ENCODE measurements at places on chromosomes 4 and X.

DNA sequence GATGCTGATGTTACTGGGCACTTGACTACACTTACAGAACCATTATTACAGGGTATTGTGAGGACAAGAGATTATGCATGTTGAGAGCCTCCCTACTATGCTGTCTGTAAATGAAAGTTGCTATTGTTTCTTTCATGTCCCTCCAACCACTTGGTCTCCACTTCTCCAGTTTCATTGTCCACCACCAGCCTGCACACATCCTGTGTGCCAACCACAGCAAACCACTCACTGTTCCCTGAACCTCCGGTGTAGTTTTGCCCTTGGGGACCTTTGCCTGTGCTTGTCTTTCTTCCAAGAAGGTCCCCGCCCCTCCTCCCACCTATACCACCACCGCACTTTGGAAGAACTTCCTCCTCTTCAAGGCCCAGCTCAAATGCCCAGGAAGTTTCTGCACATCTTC, 43.1 kb upstream of the AFF2 start:
- no peak for DNase-seq

GRCh38 chr4:62627671-62628070, 1427.5 kb downstream of the ADGRL3 start:
- no peak for DNase-seq

GRCh38 chr4:101604976-101605375, 185.6 kb upstream of the BANK1 start:
- DNase-seq, result no peak

GRCh38 chrX:31547816-31548215, 476.0 kb upstream of the FTHL17 start:
- no peak for DNase-seq

DNA sequence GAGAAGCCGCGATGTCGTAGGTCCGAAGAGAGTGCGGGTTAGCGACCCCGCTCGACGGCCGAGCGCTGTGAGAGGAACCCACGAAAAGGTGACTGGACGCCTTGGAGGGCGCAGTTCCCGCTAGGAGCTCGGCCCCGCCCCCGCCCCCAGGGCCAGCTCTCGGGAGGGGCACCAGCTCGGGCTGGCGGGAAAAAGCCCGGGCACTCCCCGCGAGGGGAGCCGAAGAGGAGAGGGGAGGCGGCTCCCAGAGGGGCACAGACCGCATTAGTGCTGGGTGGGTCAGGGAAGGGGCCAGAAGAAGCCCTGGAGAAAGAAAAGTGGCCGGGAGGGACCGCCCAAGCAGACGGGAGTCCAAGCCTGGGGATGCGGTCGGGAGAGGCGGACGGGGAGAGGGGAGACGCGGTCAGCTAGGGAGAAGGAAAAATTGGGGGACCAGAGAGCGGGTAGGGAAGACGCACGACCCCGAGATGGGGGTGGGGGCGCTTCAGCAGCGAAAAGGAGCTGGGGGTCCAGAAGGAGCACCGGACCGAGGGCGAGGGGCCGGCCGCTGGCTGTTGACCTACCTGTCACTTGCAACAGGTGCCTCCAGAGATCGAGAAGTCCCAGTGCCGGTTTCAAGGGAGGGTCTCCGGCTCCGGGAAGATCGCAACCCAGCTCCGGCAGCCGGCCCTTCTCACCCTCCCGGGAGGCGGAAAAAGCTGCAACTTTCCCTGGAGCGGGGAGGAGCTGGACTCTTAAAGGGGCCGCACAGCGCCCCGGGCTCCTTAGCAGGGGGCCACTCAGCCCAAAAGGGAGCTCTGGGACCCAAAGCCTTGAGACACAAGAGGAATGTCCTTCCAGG, at the start of gene SYTL4:
Gene SYTL4 (minus strand): TSS at position 681 of the 841 bp plus-strand sequence. CDS start 30,084 bp downstream, outside the sequence.
- no peak for DNase-seq

DNA sequence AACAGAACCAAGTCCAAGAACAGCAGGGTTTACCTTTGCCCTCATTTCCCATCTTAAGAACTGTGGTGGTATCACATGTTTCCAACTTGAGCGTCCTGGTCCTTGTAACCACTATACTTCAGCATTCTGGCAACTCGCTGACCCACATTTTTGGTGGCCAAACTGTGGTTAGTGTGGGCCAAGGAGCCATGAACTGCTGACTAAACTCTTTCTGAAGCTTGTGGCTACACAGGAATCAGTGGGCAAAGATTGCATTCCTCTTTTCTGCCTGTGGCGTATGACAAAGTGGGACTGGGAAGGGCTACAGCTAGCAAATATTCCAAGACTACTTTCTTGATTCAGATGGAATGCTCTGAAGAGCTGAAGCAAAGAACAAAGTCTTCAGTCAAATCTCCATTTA, 106.3 kb upstream of the MID1 start:
- no peak for DNase-seq

DNA sequence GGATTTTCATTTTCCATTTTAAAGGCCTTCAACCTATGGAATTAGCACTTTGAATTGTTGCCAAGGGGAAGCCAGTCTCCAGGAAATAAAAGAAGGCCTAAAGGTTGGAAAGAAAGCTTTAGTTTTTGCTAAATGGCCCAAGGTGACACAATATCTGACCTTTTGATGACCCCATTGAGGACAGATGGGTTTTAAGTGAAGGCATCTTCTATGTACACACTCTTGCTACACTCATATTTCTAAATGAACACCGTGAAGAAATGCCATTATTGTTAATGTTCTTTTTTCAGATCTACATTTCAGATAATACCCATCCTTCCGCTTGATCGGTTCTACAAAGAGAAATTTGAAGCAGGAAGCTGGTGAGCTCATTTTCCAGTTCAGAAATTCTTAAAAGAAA, 162.8 kb upstream of the POU3F4 start:
- no peak for DNase-seq

GRCh38 chrX:20499763-20500162, 233.1 kb upstream of the RPS6KA3 start:
- no peak for DNase-seq

GRCh38 chr4:76729980-76730379, 168.0 kb downstream of the SOWAHB start:
- no peak for DNase-seq

DNA sequence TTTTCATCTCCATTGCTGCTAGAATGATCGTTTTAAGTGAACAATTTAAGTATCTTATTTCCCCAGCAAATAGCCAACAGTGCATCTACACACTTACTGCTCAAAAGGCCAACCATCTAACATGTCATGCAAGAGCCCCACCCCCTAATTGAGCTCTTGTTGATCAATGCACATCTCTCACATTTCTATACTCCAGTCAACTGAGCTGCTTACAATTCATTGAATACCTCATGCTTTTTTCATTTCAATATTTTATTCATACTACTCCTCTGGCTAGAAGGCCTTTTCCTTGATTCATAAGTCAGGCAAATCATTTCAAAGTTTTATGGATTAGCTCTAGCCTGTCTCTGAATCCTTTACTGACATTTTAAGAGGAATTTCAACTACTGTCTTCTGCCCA, 79.0 kb upstream of the WDR17 start:
- DNase-seq, result no peak

GRCh38 chr4:72215198-72215597, 183.4 kb downstream of the NPFFR2 start:
- DNase-seq, result no peak

DNA sequence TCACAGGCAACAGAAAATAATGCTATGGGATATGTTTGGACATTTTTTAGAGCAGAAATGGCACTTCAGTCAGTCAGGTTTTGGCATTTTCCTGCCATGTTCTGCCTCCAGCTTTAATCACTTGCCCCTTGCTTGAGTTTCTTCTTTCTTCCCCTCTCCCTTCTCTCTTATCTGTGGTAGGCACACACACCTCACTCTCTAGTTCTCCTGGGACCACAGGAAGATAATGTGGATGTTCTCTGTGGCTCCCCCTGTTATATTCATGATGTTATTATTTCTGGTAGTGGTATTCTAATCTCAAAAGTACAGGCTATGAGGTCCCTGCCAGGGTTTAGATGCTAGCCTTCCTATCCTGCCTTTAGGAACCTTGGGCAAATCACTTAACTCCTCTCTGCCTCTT, 5.2 kb downstream of the HADH start:
- no peak for DNase-seq

- no peak for DNase-seq
These were observed 8.5 kb upstream of the NUDT6 start for GRCh38 chr4:122930862-122931261.

DNA sequence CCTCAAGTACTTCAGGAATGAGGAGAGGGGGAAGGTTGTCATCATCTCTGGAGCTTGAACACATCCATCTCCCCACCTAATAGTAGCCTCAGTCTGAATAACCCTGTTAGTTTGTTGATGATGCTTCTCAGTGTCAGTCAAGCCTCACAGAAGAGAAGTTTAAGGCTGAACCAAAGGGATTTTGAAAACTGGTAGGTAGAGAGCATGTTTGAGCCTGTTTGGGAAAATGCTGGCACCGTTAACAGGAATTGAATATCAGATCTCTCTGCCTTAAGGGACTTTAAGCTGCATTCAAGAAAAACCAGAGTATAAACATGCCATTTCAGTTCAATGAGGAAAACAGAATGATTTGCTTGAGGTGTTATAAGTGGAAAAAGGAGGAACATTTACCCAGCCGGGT, 73.1 kb downstream of the MAPK10 start:
- DNase-seq, result no peak

- no peak for DNase-seq
These were observed 1.3 kb upstream of the RGS12 start for GRCh38 chr4:3291411-3291968.

GRCh38 chr4:8754634-8755589, 116.7 kb downstream of the HMX1 start:
- DNase-seq, result no peak

DNA sequence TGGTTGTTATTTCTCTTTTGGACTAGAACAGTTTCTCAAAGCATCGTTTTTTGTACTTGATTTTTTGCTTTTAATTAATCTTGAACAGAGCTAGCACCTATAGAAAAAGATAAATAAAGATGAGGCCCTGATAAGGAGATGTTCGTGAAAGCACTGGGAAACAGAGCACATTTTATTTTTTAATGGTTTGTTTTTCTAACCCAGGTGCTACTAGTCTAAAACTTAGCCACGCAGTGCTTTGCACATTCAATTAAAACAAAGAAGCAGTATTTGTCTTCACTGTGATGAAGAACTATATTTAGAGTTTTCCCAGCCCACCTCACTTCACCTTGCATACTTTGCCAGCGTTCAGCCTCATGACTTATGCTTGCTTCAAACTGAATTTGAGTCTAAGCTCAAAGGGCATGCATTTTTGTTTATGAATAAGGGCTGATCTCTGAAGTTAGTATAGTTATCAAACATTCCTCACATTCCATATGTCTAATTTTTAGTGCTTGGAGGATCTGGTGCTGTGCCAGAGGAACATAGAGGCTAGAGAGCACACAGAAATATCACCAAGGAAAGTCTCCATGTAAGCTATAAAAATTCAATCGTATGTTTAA, 76.7 kb downstream of the WWC2 start:
- no peak for DNase-seq

- no peak for DNase-seq
These were observed 16.2 kb downstream of the CTAG1B start for GRCh38 chrX:154602766-154603437.

DNA sequence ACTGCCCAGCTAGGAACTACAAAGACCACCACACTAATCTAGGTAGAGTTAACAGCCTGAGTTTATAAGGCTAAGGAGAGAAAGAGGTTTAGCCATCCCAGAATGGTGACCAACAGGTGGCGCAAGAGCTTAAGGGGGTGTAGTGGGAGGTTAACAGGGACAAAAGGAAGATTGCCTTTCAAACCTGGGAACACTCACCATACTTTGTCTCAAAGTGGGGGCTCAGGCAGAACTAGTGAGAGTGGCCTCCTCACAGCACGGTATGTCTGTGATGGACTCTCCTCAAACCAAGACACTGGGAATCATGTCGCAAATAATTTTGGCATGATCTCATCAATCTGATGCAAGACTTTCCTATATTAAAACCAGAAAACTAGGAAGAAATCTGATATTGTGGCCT, 23.4 kb downstream of the CCNI start:
- DNase-seq, result no peak

GRCh38 chrX:136577552-136577951, 45.5 kb downstream of the VGLL1 start:
- no peak for DNase-seq

DNA sequence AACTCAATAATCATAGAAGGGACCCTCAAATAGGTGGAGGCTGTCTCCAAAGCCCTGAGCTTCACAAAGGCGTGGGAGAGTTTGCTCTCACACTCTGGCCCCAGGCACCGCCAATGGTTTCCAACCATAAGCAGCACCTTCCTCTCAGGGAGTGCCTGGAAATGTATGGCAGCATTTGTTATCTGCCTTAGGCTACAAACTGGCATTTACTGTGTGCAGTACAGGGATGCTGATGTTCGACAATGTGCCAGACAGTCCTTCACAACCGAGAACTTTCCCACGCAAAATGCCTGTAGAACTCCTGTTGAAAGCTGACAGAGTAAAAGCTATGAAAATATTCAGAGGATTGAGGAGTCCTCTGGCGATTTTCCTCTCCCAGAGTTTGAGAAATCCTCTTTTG, 55.7 kb upstream of the CDKN2AIP start:
- no peak for DNase-seq

DNA sequence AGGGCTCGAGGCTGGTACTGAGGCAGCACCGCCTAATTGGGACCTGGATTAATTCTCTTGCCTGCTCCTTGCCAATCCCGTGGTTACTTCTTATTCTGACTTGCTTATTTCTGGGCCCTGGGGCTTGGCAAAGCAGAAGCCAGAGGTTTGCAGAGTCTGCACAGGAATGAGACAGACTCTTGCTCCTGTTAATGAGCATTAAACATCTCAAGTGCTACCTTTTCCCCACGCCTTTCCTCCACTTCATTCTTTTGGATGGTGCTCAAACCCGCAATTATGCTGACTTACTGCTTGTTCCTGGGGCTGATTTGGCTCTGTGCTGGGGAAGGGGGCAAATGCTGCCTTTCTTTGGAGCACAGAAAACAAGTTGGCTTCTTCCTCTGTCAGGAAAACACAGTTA, 16.5 kb upstream of the STOX2 start:
- no peak for DNase-seq

DNA sequence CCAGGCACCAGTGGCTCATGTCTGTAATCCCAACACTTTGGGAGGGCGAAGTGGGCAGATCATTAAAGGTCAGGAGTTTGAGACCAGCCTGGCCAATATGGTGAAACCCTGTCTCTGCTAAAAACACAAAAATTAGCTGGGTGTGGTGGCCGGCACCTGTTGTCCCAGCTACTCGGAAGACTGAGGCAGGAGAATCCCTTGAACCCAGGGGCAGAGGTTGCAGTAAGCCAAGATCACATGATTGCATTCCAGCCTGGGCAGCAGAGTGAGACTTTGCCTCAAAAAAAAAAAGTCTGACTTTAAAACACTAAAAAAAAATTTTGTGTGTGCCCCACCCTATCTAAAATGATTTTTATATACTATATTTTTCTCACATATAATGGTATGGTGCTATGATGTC, 26.2 kb upstream of the TMEM192 start:
- DNase-seq, result no peak

DNA sequence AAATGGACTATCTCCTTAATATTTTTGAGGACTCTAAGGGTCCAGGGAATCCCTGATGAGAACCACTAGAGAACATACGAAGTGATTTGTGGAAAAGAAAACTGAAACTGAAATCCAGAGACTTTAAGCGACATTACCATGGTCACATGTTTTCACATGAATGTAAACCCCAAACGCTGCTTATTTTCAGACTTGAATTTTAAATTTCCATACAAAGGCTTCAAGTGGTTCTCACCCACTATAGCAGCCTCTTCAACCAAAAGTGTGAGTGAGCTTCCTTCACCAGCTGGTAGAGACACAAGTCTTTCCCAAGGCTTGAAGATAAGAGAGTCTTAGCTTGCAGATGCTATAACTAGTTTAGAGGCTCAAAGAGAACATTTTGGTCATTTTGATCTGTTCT, 232.7 kb downstream of the MGST2 start:
- no peak for DNase-seq

- DNase-seq, result no peak
These were observed 616 bp downstream of the WDR1 start for GRCh38 chr4:10115797-10116568.

- no peak for DNase-seq
These were observed 733.4 kb upstream of the INTU start for GRCh38 chr4:126899331-126899801.
